CD4-positive, alpha-beta T cell treated with Interleukin-15 for 1 hour (primary cell): ENCODE measurements at places on chromosomes 6 and 20.

GRCh38 chr20:38060536-38060935, 27.0 kb downstream of the RPRD1B start:
- DNase-seq: no peak

DNA sequence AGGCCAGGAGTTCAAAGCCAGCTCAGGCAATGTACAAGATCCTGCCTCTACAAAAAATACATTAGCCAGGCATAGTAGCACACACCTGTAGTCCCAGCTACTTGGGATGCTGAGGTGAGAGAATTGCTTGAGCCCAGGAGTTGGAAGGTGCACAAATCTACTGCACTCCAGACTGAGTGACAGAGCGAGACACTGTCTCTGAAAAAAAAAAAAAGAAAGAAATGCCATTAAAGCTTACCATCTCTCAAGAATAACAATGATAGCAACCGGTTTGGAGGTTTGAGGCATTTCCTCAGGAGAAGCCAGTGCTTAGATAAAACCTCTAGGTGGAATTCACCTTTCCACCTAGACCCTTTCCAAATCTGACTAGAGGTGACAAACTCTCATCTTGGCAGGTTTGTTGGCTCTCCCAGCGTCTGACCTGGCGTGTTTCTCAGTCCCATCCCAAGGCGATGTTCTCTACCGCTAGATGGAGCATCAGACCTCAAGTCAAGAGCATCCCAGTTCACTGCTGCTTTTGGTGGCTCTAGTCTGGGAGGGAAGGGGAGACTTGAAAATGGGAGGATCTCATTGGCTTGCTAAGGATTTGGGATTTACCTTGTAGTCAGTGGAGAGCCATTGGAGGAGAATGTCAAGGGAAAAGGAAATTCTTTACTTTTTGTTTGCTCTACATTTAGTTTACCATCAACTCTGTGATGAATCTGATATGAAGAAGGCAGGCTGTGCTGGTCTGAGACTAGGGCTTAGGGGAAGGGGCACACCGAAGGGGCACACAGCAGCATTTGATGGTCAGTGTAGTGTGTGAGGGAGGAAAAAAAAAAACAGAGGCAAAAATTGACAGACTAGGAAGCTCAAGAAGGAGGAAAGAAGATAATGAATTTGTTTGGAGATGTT, 67.9 kb downstream of the NCOA7 start:
- DNase-seq: peak; percentile 18

GRCh38 chr6:148700741-148701311, 46.0 kb upstream of the UST start:
- DNase-seq: no peak

GRCh38 chr20:7199861-7200260, 432.4 kb downstream of the BMP2 start:
- DNase-seq: no peak

- no peak for DNase-seq
Observed at GRCh38 chr20:8568075-8568474, 436.0 kb downstream of the PLCB1 start.

- no peak for DNase-seq
Observed at GRCh38 chr20:33284937-33285336, 1.9 kb downstream of the BPIFB1 start.

- DNase-seq: no peak
Observed at GRCh38 chr20:38640521-38640920, 38.9 kb downstream of the ARHGAP40 start.

GRCh38 chr20:49700411-49701185, 13.1 kb downstream of the B4GALT5 start:
- peak; percentile 24 for DNase-seq

DNA sequence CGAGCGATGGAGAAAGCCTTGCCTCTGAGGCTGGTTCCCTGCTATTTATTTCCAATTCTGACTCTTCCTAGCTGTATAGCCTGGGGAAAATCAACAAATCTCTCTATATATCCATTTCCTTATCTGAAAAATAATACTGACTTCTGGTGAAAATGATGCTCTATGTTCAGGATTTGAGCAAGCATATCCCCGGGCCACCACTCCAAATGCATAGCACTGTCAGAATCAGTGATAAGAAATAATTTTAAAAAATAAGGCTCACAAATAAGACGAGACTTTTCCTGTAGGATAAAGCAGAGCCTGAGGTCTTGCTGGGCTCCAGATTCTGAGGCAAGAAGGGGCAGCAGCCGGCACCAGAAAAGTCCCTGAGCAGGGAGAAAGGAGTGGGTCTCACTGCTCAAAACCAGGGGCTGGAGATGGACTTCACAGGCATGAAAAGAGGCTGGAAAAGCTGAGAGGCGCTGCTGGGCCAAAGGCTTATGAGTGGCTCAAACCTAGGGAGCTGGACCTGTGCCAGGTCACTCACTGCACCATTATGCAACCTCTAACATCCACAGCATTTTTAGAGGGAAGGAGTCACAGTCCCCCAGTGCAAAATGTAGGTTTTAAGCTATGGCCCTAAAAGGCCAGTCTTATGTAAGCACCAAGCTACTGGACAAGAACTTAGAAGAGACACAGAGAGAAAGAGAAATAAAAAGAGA, 48.1 kb upstream of the SLC17A4 start:
- no peak for DNase-seq

GRCh38 chr6:57104336-57104735, 14.3 kb downstream of the ZNF451 start:
- DNase-seq: no peak

DNA sequence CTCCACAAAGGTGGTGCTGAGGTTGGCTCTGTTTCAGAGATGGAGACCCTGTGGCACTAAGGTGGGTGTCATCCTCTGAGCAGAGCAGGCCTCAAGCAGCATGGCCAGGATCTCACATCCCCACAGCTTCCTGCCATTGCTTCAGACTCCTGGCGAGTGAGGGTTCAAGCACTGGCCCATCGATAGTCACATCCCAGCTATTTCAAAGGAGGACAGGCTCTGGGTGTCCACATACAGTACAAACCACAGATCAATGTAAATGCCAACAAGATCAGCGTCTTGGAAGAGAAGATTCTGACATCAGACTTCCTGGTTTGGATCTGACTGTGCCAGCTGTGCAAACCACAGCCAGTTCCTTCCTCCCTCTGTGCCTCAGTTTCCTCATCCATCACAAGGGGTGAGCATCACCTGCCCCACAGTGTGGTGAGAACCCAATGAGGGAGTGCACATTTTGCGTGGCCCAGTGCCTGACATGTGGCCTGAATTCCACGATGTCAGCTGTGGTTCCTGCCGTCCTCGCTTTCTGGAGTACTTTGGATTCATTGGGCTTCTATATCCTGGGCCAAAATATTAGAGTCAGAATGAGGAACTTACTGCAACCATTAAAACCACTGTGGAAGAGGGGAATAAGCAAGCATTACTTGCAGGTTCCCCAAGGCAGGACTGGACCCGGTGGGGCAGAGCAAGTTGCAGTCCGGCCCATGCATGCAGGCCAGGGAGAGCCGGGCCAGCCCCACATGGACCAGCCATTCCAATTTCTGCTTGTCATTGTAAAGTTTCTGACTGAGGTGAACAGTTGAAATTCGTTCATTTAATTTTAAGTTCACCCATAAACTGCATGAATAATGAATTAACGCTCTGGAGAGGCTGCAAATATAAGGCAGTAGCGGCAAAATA, 236.0 kb downstream of the TTLL2 start:
- DNase-seq: no peak

DNA sequence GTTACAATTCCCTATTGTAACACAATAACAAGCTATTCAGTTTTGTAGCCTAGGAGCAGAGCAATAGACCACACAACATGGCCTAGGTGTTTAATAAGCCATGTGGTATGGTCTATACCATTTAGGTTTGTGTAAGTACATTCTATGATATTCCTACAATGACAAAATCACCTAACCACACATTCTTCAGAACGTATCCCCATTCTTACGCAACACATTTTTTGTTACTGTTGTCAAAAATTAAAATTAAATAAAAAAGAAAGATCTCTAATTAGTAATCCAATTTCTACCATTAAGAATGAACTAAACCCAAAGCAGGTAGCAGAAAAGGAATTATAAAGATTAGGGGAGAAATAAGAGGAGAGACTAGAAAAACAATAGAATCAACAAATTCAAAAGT, 44.0 kb downstream of the RANBP9 start:
- DNase-seq: no peak

DNA sequence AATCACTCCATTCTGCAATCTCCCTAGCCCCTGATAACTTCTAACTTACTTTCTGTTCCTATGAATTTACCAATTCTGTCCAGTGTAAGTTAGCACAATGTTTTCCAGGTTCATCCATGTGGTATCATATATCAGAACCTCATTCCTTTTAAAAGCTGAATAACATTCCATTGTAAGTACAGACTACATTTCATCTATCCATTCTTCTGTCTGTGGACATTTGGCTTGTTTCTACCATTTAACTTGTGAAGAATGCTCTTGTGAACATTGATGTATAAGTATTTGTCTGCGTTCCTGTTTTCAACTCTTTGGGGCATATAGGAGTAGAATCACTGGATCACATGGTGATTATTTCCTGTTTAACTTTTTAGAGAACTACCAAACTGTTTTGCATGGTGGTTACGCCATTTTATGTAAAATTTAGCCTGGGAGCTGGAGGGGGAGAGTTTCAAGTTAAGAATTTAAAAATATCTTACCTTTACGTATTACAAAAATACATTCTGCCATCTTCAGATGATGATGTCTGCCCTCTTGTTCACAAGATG, 156.5 kb downstream of the BTBD3 start:
- DNase-seq: no peak

GRCh38 chr6:3164388-3164787, 7.0 kb upstream of the TUBB2A start:
- no peak for DNase-seq

GRCh38 chr20:1761116-1761515, 103.5 kb upstream of the SIRPG start:
- DNase-seq: no peak

DNA sequence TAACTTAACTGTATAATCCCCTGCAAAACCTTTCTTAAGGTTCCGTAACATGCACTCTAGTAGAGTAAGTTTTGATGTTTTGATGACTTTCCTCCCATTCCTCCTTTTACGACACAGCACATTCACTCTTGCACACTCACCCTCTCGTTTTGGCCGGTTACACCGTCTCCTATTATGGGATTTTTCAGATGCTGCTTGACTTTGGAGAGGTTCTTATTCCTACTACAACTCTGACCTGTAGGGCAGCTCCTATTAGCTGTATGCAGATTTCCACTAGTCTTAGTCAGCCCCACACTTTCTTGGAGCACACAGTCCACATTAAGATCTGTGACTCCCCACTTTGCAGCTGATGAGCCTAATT, 223.7 kb upstream of the SYNCRIP start:
- DNase-seq: no peak

GRCh38 chr20:21175433-21175832, 49.6 kb downstream of the KIZ start:
- no peak for DNase-seq

DNA sequence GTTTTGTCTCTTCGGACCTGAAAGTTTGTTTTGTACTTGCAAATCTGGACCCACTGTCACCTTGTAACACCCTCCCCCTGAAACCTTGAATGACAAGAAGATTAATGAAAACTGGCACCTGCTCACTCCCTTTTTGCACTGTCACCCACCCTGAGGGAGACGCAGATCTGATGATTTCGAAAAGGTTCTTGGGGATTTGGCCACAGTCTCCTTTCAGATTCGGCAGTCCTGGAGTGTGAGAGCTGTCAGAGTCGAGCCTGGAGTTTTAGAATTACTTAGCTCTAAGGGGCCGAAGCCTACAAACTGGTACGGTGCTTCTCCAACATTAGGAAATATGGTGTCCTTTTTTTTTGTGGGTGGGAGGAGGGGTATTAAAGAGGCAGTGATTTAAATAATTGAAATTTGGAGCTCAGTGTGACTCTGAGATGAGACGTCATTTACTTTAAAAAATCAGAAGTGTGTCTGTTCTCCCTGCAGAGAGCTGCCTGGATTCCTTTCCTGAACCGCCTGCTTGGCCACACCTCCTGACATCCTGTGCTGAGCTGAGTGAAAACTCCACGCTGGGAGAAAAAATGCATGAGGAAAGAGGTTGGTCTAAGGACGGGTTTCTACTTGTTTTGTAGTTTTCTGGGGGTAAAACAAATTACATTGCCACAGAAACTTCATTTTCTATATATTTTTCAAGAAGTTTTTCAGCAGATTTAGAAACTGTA, 447.0 kb upstream of the CDH4 start:
- no peak for DNase-seq

DNA sequence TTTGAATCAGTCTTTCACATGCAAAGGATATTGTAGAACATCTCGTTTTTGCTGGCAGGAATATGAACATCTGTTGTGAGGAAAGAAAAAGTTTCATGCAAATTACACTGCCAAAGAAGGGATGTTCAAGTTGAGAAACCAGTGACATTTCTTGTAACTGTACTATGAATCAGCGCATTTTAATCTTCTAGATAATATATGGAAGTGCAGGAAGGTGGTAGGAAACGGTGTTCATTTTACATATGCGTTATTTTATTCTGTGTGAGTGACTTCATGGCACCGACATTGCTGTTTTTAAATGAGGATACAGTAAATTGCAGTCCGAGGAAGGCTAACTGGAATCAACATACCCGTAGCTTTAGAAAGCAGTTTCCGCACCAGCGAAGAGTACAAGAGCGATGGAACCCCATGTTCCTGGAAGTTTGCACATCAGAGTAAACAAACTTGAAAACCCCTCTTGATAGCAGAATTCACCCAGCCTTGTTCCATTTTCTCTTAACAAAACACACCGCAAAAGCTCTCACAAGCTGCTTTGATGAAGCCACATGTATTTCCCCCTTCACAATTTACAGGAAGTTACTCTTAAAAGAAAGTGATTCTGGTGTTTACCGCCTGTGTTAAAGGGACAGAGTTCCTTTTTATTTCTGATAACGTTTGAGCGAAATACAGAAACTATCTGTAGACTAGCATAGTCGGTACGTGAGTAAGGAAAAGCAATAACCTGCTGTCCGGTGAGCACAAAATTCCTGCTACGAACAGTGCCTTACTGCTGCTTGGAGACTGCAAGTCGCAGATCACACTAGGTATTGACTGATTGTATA, 11.5 kb downstream of the PRDM1 start:
- peak; percentile 73 for DNase-seq

- no peak for DNase-seq
Observed at GRCh38 chr6:40164345-40164755, 230.1 kb upstream of the MOCS1 start.

DNA sequence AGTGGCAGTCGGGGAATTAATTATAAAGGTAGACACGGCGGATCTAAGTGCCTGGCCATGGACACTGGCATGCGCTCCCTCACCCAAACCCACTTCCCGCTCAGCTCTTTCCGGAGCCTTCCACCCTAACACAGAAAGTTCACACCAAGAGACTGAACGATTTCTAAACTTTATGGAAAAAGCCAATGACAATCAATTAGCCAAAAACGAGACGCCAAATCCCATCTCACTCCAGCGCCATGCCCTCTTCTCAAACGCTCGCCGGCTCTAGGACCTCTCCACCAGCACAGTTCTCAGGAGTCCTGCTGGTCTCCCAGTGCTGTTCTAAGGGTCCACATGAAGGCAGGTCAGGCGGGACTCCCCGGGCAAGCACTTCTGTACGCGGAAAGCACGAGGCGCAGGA, 641 bp downstream of the SF3B5 start:
- no peak for DNase-seq

- DNase-seq: no peak
Observed at GRCh38 chr6:168397012-168397411, 44.0 kb upstream of the SMOC2 start.
